Smooth muscle cell of the coronary artery (primary cell): ENCODE measurements at places on chromosomes 6 and 20. TPM values are rescaled to one million over a fixed set of nuclear protein-coding genes. Genes with fewer than 3 reads are reported as not detected.

The C20orf96 gene
- total RNA-seq, result 1.1 and 3.3 TPM in 2 replicates

The RPL7L1 gene
- total RNA-seq, result 43.6 and 81.3 TPM in 2 replicates

The TMEM244 gene
- not detected in 2 replicates for total RNA-seq

The RAD21L1 gene
- not detected in 2 replicates for total RNA-seq

The FOXS1 gene
- total RNA-seq, result 0.35 and 26.9 TPM in 2 replicates

The MBOAT1 gene
- total RNA-seq, result 1.3 and 5.3 TPM in 2 replicates

The FAM217A gene
- not detected in 2 replicates for total RNA-seq

The OR2H2 gene
- total RNA-seq, result not detected in 2 replicates

The ATF6B gene
- 8.6 and 11.2 TPM in 2 replicates for total RNA-seq

The SLC17A2 gene
- not detected in 2 replicates for total RNA-seq

The NOX3 gene
- total RNA-seq, result not detected in 2 replicates

The POM121L2 gene
- total RNA-seq, result not detected in 2 replicates

The PNLDC1 gene
- 0.23 TPM in 1 of 2 replicates, not detected in the other for total RNA-seq
